Endothelial cell of umbilical vein (primary cell): ENCODE measurements at places on chromosomes 1 and 21. TPM values are rescaled to one million over a fixed set of nuclear protein-coding genes. Genes with fewer than 3 reads are reported as not detected.

- H3K27ac ChIP-seq = no peak overlapping the region
- peaks cover 34% of the 10 kb centered on the region for H3K4me1 ChIP-seq
- DNase-seq = no peak
- H3K36me3 ChIP-seq = no peaks in the 10 kb centered on the region
Observed at GRCh38 chr1:199298825-199299224, 660.0 kb downstream of the PTPRC start.

DNA sequence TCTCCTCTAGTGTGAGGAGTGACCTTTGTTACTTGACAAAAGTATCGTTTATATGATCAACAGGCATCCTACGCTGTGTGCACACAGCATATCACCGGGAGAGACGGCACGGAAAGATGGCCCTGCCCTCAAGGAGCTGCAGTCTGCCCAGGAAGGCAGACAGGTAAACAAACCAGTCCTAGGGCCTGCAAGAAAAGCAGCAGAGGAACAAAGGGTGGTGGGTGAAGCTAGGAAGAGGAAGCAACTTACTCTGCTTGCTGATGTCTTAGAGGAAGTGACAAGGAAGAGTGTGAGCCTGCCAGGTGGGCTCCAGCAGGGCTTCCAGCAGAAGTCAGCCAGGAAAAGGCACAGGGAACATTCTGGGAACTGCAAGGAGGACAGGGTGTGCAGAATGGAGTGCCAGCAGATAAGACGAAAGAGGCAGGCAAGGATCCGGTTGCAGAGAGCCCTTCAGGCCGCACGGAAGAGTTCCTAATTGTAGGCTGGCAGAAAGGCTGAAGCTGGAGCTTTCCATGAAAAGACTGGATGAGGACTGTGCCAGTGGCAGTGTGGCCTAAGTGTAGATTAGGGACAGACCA lies 106.7 kb downstream of the SLC45A1 start:
- no peak overlapping the region for H3K4me3 ChIP-seq
- peaks cover 23% of the 10 kb centered on the region for H3K4me1 ChIP-seq
- DNase-seq = peak; percentile 66
- peaks cover 9% of the 10 kb centered on the region for H3K36me3 ChIP-seq

GRCh38 chr1:170592591-170593111 lies 60.7 kb downstream of the GORAB start:
- H3K4me1 ChIP-seq = no peaks in the 10 kb centered on the region
- DNase-seq = no peak
- no peak overlapping the region for H3K4me3 ChIP-seq
- H3K27ac ChIP-seq = no peak overlapping the region
- no peaks in the 10 kb centered on the region for H3K36me3 ChIP-seq
- no peaks in the 10 kb centered on the region for H3K27me3 ChIP-seq

DNA sequence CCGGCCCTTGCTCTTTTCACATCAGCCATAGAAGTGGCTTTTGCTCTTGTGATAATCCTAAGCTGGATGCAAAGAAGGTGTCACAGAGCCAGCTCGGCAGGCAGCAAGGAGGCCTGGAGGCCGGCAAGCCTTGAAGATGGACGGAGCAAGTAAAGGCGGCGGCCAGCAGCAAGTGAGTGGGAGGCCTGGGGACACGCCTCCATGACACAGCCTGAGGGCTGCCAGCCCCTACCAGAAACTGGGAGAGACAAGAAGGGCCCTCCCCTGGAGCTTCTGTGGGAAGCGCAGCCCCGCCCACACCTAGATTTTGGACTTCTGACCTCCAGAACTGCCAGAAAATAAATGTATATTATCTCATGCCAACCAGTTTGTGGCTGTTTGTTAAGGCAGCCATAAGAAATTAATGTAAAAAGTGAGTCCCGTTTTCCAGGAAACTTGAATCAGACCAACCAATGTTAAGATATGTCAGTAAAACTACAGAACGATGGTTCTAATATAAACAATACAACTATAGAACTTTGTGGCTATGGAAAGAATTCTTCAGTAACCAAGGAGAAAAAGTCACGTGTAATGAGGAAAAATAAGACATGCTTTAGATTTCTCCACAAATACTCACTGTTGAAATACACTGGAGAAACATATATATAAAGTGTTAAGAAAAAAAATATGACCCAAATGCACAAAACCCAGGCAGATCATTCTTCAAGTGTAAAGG lies 49.9 kb downstream of the BACE2 start:
- no peak overlapping the region for H3K27ac ChIP-seq
- no peak overlapping the region for H3K4me3 ChIP-seq
- no peaks in the 10 kb centered on the region for H3K27me3 ChIP-seq
- no peaks in the 10 kb centered on the region for H3K36me3 ChIP-seq

- H3K27me3 ChIP-seq = peaks cover 9% of the 10 kb centered on the region
- no peaks in the 10 kb centered on the region for H3K36me3 ChIP-seq
- peaks cover 14% of the 10 kb centered on the region for H3K4me1 ChIP-seq
- no peak within 1 kb of the TSS for H3K27ac ChIP-seq
- H3K4me3 ChIP-seq = peak within 1 kb of the TSS; percentile 12
Observed at GRCh38 chr1:207910591-207911354, at the start of gene CD34. Gene CD34, minus strand, starts transcription at chr1:207911125. Its CDS starts 45 bp downstream, at chr1:207911080.

DNA sequence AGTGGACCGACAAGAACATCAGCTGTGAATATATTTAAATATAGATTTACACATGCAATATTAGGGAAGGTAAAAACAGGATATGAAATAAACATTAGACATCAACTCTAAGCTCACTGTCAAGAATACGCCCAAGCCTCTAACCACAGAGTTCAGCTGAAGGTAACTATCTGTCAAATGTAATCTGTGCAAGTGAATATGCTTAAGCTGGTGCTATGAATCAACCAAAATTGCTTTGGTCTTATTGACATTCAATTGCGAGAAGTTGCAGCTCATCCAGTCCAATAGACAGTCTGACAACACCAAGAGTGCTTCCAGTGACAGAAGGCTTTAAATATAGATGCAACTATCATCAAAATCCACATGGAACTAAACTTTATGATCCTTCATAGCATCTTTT lies 32.3 kb downstream of the USH2A start:
- H3K27me3 ChIP-seq = no peaks in the 10 kb centered on the region
- no peaks in the 10 kb centered on the region for H3K4me1 ChIP-seq
- H3K4me3 ChIP-seq = no peak overlapping the region

GRCh38 chr1:21024918-21025317 lies 151.8 kb downstream of the EIF4G3 start:
- peaks cover 15% of the 10 kb centered on the region for H3K4me1 ChIP-seq
- H3K36me3 ChIP-seq = no peaks in the 10 kb centered on the region
- no peak for DNase-seq

DNA sequence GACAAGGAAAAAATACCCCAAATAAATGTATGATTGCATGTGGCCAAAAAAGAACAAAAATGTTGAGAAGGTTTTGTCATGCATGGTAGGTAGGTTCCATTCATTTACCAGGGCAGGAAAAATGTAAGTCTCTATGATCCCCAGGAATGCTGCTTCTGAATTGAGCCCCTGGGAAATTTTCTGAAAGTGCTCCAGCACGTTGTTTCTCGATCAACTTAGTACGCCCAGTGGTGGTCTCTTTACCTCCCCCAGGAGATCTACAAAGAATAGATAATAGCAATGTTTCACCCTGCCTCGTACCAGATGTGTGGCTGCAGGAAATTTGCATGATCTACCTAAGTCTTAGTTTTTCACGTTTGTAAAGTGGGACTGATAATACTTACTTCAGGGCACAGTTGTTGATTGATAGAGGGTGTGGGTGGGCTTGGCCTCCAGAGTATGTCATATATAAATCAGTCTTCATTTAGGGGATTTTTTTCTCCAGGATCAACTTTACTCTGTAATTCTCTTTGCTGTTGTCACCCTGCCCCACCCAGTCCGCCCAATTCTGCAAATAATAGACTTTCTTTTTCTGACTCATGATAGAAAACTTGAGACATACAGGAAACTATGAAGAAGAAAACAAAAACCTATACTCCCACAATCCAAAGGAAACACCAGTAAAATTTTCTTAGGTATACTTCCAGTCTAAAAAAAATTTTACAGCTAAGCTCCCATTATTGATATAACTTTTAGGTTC lies 462.0 kb upstream of the RUNX1 start:
- H3K4me1 ChIP-seq = no peaks in the 10 kb centered on the region
- H3K27me3 ChIP-seq = no peaks in the 10 kb centered on the region
- no peak for DNase-seq
- H3K36me3 ChIP-seq = no peaks in the 10 kb centered on the region
- no peak overlapping the region for H3K4me3 ChIP-seq

DNA sequence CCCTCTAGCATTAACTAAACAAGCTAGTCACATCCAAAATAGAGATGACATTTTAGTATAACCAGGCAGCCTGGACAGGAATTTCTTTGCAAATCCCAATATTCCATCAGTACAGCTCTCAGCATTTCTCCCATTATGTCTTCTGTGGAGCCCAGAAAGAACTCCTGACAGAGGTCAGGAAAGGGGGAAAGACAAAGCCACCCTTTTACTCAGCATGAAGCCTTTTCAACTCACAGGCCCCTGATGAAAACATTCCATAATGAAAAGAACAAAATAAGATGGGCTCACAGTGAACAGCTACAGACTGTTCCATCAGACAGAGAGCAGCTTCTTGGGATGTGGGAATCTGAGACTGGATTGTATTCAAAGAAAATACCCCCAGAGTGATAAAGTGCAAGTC lies 80.6 kb downstream of the TEX35 start:
- H3K27me3 ChIP-seq = no peaks in the 10 kb centered on the region
- no peak overlapping the region for H3K4me3 ChIP-seq
- peaks cover 9% of the 10 kb centered on the region for H3K4me1 ChIP-seq
- DNase-seq = no peak
- no peaks in the 10 kb centered on the region for H3K36me3 ChIP-seq

The KISS1 gene
- total RNA-seq = 1.00 and 3.9 TPM in 2 replicates

The VSIG8 gene
- 0.18 TPM in 1 of 2 replicates, not detected in the other for total RNA-seq

The FAAH gene
- 1.5 TPM in 1 of 2 replicates, not detected in the other for total RNA-seq
